NCI-H526 treated with DMSO at 0.1 percent for 48 hours (cell line): ENCODE measurements at places on chromosomes 16 and 17.

DNA sequence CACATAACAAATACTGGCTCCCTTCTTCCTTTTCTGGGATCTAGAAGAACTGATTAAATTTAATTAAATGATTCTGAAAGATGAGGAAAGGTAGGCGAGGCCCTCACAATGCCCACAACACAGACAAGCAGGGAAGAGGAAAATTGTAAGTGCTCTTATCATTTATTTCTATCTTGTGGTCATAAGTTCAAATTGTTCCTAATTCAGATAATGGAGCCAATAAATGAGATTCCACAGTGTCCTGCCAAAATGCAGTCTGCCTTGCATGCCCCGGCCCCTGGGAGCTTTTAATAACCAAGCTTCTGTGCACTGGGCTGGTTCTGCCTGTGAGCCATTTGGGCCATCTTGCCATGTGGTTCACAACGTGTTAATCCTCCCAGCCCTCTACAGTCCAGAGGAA is 97.0 kb downstream of the CMC2 start:
- DNase-seq = no peak

DNA sequence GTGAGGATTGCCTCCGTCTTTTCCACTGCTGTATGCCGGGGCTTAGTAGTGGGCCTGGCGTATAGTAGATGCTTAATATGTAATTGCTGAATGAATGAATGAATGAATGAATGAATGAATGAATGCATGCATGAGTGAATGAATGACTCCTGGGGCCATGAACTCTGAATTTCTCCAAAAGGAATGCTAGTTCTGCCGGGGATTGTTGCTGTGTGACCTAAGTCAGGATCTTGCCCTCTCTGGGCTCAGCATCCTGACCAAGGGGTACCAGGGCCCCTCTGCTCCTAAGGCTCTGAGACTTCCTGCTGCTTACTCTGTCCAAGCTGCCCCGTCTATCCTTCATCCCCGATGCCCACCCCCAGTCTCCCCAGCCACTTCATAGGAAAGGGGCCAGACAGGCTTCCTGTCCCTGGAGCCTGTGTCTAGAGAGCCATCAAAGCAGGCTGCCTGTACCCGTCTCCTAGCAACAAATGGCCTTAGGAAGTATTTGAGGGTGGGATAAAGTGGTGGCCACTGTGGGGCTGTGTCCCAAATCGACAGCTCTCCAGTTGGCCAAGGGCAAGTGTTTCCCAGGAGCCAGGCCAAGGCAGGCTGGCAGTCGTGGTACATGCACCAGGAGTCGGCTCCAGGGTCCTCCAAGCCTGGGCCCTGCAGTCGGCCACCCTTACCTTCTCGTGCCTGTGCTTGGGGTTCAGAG is 11.6 kb upstream of the MPRIP start:
- no peak for DNase-seq

DNA sequence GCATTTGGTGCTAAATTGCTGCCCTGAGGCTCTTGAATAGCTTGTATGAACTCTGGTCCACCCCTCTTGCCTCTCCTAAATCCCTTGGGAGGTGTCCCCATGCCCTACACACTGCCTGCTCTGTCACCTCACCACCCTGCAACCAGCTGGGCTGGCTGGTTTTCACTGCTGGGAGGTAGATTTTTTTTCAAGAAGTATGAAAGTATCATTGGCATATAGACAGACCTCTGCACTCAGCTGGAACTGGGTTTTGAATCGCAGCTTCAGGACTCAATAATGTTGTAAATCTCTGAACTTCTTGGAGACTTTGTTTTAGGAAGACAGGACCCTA is 184.9 kb downstream of the MSI2 start:
- DNase-seq = no peak

- peak; percentile 57 for DNase-seq
These were observed 1.6 kb downstream of the IFT140 start for GRCh38 chr16:1610071-1610898.
